ENCODE measurements at places on chromosomes 4 and X.
A peak's percentile ranks its signal among the peaks of the same experiment; 100 is the strongest.

DNA sequence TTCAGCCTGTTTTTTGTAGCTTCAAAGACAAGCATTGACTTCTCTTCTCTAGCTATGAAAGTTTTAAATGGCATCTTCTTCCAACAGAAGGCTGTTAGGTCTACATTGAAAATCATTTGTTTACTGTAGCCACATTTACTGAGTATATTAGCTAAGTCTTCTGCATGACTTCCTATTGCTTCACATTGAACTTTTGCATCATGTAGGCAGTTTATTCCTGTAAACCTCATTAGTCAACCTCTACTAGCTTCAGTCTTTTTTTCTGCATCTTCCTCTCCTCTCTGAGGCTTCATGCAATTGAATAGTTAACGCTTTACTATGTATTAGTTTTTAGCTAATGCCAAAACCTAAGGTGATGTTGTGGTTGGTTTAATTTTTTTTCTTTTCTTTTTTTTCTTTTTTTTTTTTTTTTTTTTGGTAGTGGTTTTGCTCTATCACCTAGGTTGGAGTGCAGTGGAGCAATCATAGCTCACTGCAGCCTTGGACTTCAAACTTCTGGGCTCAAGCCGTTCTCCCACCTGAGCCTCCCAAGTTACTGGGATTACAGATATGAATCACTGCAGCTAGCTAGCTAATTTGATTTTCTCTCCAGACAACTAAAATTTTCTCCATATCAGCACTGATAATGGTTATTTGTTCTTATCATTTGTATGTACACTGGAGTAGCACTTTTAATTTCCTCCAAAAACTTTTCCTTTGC is 3.4 kb downstream of the UGT2A3 start:
- no peak for DNase-seq

DNA sequence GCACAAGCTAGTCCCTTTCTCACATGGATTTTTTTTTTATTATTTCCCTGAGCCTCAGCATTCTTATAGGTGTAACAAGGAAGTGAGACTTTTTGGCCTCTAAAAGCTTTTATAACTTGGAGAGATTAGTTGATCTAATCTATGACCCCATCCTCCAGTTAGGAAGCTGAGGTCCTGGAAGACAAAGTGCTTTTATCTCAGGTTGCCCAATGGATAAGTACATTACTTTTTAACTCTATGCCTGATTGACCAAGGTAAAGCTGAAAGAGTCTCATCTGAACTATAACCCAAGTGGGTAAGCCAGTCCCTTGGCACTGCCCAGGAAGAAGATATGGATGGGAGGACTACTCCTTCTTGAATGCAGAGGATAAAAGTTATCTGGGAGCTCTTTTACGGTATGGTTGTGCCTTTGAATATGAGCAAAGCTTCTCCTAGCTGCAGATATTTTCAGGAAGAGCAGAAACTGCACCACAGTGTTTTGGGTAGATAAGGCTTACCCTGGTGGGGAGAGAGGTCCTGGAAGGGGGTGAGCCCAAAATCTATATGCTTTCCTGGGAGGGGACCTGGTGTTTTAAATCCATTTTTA is 40.2 kb downstream of the VSIG4 start:
- no peak for DNase-seq

GRCh38 chr4:121118344-121118743 is 45.8 kb downstream of the TNIP3 start:
- DNase-seq = no peak

GRCh38 chr4:108004646-108005045 is 15.0 kb downstream of the HADH start:
- no peak for DNase-seq

DNA sequence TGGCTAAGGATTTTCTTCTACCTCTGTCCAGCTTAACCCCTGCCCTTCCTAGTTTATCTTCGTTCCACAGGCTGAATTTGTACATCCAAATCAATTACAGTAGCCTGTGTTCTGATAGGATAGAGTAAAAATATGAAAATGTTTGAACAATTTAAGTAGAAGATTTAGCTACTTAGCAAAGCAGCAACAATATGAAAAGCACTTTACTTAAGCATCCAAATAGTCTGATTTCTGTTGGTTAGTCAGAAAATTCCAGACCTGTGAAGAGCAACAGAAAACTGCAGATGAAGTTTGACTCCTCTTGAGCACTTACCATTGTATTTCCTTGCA is 2.0 kb downstream of the ARSJ start:
- peak; percentile 51 for DNase-seq

- peak; percentile 71 for DNase-seq
These were observed 91.4 kb downstream of the GABRB1 start for GRCh38 chr4:47122592-47123291.

DNA sequence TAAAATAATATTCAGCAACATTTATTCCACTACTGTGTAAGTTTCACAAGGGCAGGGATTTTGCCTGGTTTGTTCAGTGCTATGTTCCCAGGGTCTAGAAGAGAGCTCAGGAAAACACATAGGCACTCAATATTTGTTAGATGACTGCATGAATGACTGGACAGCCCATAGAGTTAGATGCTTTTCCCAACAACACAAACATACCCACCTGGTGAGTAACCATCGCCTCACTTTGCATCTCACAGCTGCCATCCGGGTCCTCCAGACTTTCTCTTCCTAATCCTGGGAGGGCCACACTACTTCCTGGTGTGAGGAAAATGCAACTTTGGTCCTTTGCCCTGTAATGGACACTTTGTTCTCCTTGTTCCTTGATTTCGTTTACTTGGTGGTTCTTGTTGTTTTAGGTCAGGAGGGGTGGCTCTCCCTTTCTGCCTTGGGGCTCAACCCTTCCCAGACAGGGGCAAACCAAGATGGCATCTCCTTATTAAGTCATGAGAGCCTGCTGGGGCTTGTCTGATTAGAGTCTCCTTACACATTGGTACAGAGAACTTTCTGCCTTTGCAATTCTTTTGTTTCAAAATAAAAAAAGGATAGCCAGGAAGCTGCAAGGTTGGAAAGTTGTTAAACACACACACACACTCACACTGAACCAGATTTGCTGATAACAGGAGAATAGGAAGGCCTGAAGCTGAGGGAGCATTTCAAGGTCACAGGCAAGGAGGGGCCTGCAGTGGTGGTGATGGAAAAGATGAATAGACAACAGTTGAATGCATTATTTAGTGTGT is 190.6 kb downstream of the MID1IP1 start:
- peak; percentile 11 for DNase-seq

GRCh38 chrX:51098046-51098445 is 187.5 kb downstream of the BMP15 start:
- DNase-seq = no peak

- peak; percentile 73 for DNase-seq
These were observed 40.7 kb downstream of the FANCB start for GRCh38 chrX:14832151-14832550.

DNA sequence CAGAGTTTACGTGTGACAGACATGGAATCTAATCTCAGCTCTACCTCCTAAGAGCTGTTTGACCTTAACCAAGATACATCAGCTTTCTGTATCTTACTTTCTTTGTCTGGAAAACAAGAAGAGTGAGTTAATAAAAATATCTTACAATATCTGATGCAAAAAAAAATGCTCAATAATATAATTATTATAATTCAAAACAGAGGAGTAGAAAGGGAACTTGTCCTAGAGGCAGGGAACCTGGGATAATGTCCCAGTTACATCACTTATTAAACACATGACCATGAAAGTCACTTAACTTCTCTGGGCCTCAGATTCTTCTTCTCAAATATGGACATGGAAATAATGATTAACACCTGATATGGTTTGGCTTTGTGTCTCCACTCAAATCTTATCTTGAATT is 256.1 kb downstream of the KLHL13 start:
- no peak for DNase-seq

DNA sequence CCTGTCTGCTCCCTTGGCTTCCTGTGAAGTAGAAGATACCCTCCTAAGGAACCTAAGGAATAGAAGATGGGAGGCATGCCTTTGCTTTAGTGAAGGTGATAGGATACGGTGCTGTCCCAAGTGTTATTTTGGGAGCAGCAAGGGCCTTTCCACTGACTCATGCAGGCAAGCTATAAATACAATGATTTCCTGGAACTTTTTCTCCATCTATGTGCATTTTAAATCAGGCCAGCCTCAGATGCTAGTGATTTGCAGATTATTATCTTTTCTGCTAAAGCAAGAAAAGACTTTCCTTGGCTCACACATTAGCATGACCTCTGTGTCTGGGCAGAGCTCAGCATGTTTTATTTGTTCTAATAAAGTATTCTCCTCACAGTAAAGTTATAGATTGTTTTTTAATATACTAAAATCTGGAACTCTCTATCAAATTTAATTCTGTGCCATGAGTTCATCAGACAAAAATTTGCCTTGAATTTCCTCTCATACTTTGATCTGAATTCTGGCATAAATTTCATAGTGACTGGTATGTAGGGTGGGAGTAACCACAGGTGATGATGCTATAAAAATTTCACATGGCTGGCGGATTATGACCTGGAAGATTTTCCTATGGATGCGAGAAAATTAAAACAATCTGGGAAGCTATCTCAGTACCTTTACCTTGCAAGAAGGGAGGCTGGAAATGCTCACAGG is 131.7 kb downstream of the REPS2 start:
- peak; percentile 78 for DNase-seq
